Aorta (tissue), 5 donors: ENCODE measurements at places on chromosomes 1 and 21. TPM values are rescaled to one million over a fixed set of nuclear protein-coding genes. Genes with fewer than 3 reads are reported as not detected.

Gene KLF17
- 0.33 TPM for total RNA-seq

Gene CYYR1
- total RNA-seq, result 24.8 TPM

Gene SPRR2E
- not detected for total RNA-seq

Gene NES
- 57.2 TPM for total RNA-seq

Gene OR2M3
- not detected for total RNA-seq

Gene KRTAP10-9
- not detected for total RNA-seq

Gene TEDDM1
- not detected for total RNA-seq
